Thoracic aorta (tissue), 2 donors: ENCODE measurements at places on chromosomes 12 and 14. TPM values are rescaled to one million over a fixed set of nuclear protein-coding genes. Genes with fewer than 3 reads are reported as not detected.

DNA sequence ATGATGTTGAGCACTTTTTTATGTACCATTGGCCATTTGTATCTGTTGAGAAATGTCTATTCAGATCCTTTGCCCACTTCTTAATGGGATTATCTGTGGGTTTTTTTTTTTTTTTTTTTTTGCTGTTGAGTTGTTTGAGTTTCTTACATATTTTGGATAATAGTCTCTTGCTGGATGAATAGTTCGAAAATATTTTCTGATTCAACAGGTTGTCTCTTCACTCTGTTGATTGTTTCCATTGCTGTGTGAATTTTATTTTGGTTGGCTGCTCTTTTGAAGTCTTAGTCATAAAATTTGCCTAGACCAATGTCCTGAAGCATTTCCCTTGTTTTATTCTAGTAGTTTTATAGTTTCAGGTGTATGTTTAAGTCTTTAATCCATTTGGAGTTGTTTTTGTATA lies 64.5 kb downstream of the CAND1 start:
- no peaks in the 10 kb centered on the region for H3K4me1 ChIP-seq
- no peak overlapping the region for H3K27ac ChIP-seq
- H3K36me3 ChIP-seq: no peaks in the 10 kb centered on the region
- H3K4me3 ChIP-seq: no peak overlapping the region

Gene FGF6
- not detected for total RNA-seq

- H3K27ac ChIP-seq: peak overlapping the region; percentile 81
- no peaks in the 10 kb centered on the region for H3K36me3 ChIP-seq
- H3K4me1 ChIP-seq: peaks cover 66% of the 10 kb centered on the region
- DNase-seq: no peak
- peak overlapping the region; percentile 69 for H3K4me3 ChIP-seq
Observed at GRCh38 chr12:124675881-124676713, 108.7 kb upstream of the NCOR2 start.

Gene GNB3
- 9.3 TPM for total RNA-seq

- H3K27ac ChIP-seq: peak overlapping the region; percentile 40
- no peaks in the 10 kb centered on the region for H3K27me3 ChIP-seq
- no peaks in the 10 kb centered on the region for H3K36me3 ChIP-seq
- H3K4me1 ChIP-seq: peaks cover 87% of the 10 kb centered on the region
- no peak overlapping the region for H3K4me3 ChIP-seq
Observed at GRCh38 chr14:76767681-76768656, 6.7 kb downstream of the VASH1 start.

Gene IKZF4
- total RNA-seq: 4.5 TPM

Gene DLK1
- total RNA-seq: not detected

Gene BCL11B
- 6.2 TPM for total RNA-seq

Gene SLCO1B1
- not detected for total RNA-seq

Gene NOS1
- 0.07 TPM for total RNA-seq

Gene FOXA1
- not detected for total RNA-seq

Gene KCNA1
- total RNA-seq: not detected

- no peak overlapping the region for H3K27ac ChIP-seq
- H3K4me3 ChIP-seq: no peak overlapping the region
- peaks cover 5% of the 10 kb centered on the region for H3K4me1 ChIP-seq
- no peak for DNase-seq
Observed at GRCh38 chr12:75738486-75738885, 227.1 kb upstream of the KRR1 start.

Gene KRT3
- not detected for total RNA-seq

Gene KSR2
- total RNA-seq: 0.07 TPM

GRCh38 chr14:59067127-59067894 lies 121.2 kb upstream of the DAAM1 start:
- H3K27ac ChIP-seq: no peak overlapping the region
- no peaks in the 10 kb centered on the region for H3K27me3 ChIP-seq
- no peak overlapping the region for H3K4me3 ChIP-seq
- H3K4me1 ChIP-seq: no peaks in the 10 kb centered on the region
- H3K36me3 ChIP-seq: no peaks in the 10 kb centered on the region

Gene SPTB
- 9.9 TPM for total RNA-seq

Gene ADSS1
- 87.3 TPM for total RNA-seq

DNA sequence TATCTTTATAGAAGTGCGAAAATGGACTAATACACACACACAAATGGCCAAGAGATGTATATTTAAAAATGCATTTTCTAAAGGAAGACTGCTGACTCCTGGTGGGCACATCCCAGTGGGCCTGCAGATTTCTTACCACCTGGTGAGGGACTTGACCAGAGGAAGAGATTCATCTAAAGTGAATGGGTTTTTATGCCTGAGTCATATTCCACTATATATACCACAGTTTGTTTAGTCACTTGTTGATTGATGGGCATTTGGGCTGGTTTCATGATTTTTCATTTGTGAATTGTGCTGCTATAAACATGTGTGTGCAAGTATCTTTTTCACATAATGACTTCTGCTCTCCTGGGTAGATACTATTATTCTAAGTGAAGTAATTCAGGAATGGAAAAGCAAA lies 277.3 kb downstream of the SLC16A7 start:
- no peaks in the 10 kb centered on the region for H3K4me1 ChIP-seq
- no peaks in the 10 kb centered on the region for H3K27me3 ChIP-seq
- H3K27ac ChIP-seq: no peak overlapping the region
- DNase-seq: no peak
- no peaks in the 10 kb centered on the region for H3K36me3 ChIP-seq
- no peak overlapping the region for H3K4me3 ChIP-seq

- H3K27ac ChIP-seq: no peak overlapping the region
- DNase-seq: no peak
- no peaks in the 10 kb centered on the region for H3K27me3 ChIP-seq
- no peak overlapping the region for H3K4me3 ChIP-seq
- no peaks in the 10 kb centered on the region for H3K4me1 ChIP-seq
- H3K36me3 ChIP-seq: no peaks in the 10 kb centered on the region
Observed at GRCh38 chr12:79371226-79371625, 319.5 kb downstream of the PAWR start.

- DNase-seq: no peak
- no peaks in the 10 kb centered on the region for H3K4me1 ChIP-seq
- no peak overlapping the region for H3K4me3 ChIP-seq
- H3K27ac ChIP-seq: no peak overlapping the region
Observed at GRCh38 chr12:64890873-64891468, 66.5 kb downstream of the TBC1D30 start.

Gene GON7
- 3.2 TPM for total RNA-seq

Gene GPRC5A
- 42.8 TPM for total RNA-seq

- H3K27ac ChIP-seq: no peak overlapping the region
- H3K27me3 ChIP-seq: no peaks in the 10 kb centered on the region
- H3K4me3 ChIP-seq: no peak overlapping the region
- H3K36me3 ChIP-seq: no peaks in the 10 kb centered on the region
Observed at GRCh38 chr12:89648211-89648930, 60.3 kb downstream of the ATP2B1 start.

GRCh38 chr14:62002642-62003041 lies 240.4 kb downstream of the SNAPC1 start:
- H3K4me3 ChIP-seq: no peak overlapping the region
- H3K36me3 ChIP-seq: no peaks in the 10 kb centered on the region
- no peaks in the 10 kb centered on the region for H3K4me1 ChIP-seq
- no peak overlapping the region for H3K27ac ChIP-seq

Gene AICDA
- not detected for total RNA-seq

Gene LRRK2
- 32.0 TPM for total RNA-seq

GRCh38 chr12:120849765-120850164 lies 54.4 kb downstream of the SPPL3 start:
- no peaks in the 10 kb centered on the region for H3K36me3 ChIP-seq
- H3K27ac ChIP-seq: peak overlapping the region; percentile 4
- no peaks in the 10 kb centered on the region for H3K27me3 ChIP-seq
- H3K4me1 ChIP-seq: peaks cover 59% of the 10 kb centered on the region
- DNase-seq: no peak
- no peak overlapping the region for H3K4me3 ChIP-seq

Gene SOS2
- total RNA-seq: 38.7 TPM

GRCh38 chr12:132462788-132463187 lies 27.2 kb upstream of the FBRSL1 start:
- H3K36me3 ChIP-seq: no peaks in the 10 kb centered on the region
- no peak overlapping the region for H3K4me3 ChIP-seq
- DNase-seq: no peak
- H3K27me3 ChIP-seq: peaks cover 5% of the 10 kb centered on the region
- no peak overlapping the region for H3K27ac ChIP-seq

DNA sequence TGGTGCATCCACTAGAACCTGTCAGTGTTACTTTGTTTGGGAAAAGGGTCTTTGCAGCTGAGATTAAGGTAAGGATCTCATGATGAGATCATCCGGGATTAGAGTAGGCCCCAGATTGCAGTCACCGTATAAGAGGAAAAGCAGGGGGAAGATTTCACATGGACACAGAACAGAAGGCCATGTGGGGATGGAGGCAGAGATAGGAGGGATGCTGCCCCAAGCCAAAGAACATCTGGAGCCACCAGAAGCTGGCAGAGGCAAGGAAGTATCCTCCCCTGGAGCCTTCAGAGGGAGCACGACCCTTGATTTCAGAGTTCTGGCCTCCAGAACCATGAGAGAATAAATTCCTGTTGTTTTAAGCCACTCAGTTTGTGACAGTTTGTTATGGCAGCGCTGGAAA lies 39.6 kb downstream of the CMKLR1 start:
- H3K4me1 ChIP-seq: peaks cover 16% of the 10 kb centered on the region
- DNase-seq: no peak
- no peaks in the 10 kb centered on the region for H3K27me3 ChIP-seq
- H3K36me3 ChIP-seq: no peaks in the 10 kb centered on the region
- no peak overlapping the region for H3K27ac ChIP-seq
- no peak overlapping the region for H3K4me3 ChIP-seq

GRCh38 chr12:4723226-4723625 lies 3.0 kb downstream of the GALNT8 start:
- no peaks in the 10 kb centered on the region for H3K36me3 ChIP-seq
- no peak for DNase-seq
- no peak overlapping the region for H3K27ac ChIP-seq
- H3K27me3 ChIP-seq: no peaks in the 10 kb centered on the region
- no peaks in the 10 kb centered on the region for H3K4me1 ChIP-seq

GRCh38 chr14:70803321-70804310 lies 5.7 kb downstream of the MAP3K9 start:
- no peak overlapping the region for H3K27ac ChIP-seq
- DNase-seq: no peak
- H3K27me3 ChIP-seq: peaks cover 11% of the 10 kb centered on the region
- no peaks in the 10 kb centered on the region for H3K36me3 ChIP-seq

Gene CLBA1
- total RNA-seq: 4.6 TPM

DNA sequence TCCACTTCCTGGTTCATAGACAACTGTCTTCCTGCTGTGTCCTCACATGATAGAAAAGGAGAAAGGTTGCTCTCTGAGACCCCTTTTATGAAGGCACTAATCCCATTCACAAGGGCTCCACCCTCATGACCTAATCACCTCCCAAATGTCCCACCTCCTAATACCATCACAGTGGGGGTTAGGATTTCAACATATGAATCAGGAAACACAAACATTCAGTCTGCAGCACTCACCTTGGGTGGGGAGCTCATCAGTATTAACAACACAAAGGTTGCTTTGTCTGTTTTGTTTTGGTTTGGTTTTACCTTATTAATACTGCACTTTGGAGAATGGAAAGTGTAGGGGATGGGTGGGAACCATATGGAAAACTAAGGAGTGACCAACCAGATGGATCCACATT lies 10.5 kb upstream of the SMCO2 start:
- DNase-seq: no peak
- no peaks in the 10 kb centered on the region for H3K27me3 ChIP-seq
- peaks cover 7% of the 10 kb centered on the region for H3K4me1 ChIP-seq
- H3K4me3 ChIP-seq: no peak overlapping the region
- H3K36me3 ChIP-seq: no peaks in the 10 kb centered on the region

DNA sequence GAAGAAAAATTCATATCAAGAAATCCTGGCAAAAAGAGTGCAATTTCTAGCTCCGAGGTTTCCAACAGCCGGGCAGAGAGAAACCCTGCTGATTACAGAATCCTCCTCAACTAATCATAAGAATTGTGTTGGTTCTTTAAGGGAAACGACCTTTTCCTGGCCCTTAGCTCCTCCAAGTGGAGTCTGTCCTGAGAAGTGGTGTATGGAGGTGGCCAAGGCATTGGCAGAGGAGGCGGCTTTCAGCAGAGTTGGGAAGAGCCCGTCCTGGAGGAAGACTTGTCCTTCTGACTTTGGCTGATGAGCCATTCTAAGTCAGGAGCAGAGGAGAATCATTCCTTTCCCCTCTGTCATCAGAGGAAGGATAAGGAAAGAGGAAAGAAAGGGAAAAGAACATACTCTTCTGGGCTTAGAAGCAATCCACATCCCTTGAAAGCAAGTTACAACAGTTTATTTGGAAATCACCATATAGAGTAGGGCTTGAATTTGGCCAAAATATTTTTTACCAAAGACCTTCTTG lies 46.5 kb upstream of the PTCSC3 start:
- no peak overlapping the region for H3K4me3 ChIP-seq
- no peaks in the 10 kb centered on the region for H3K4me1 ChIP-seq
- no peaks in the 10 kb centered on the region for H3K27me3 ChIP-seq

DNA sequence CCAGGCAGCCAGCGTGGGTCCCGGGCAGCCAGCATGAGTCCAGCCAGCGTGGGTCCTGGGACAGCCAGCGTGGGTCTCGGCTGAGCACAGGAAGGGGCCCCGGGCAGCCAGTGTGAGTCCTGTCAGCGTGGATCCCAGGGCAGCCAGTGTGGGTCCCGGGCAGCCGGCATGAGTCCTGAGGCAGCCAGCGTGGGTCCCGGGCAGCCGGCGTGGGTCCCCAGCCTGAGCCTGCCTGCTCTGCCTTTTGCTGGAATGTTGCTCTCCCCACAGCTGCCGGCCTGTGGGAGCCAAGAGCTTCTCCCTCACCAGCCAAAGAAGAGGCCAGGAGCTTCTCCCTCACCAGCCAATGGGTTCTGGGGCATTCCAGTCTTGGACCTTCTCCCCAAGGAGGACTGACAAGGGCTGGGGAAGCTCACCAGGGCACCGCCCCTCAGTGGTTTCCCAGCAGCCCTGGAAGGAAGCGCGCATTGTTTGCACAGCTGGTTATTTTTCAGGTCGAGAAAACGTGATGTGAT lies 15.0 kb upstream of the RFLNA start:
- DNase-seq: no peak
- no peaks in the 10 kb centered on the region for H3K27me3 ChIP-seq
- no peak overlapping the region for H3K4me3 ChIP-seq
- no peak overlapping the region for H3K27ac ChIP-seq

Gene TMEM121
- total RNA-seq: 2.6 TPM

Gene HAL
- total RNA-seq: not detected

DNA sequence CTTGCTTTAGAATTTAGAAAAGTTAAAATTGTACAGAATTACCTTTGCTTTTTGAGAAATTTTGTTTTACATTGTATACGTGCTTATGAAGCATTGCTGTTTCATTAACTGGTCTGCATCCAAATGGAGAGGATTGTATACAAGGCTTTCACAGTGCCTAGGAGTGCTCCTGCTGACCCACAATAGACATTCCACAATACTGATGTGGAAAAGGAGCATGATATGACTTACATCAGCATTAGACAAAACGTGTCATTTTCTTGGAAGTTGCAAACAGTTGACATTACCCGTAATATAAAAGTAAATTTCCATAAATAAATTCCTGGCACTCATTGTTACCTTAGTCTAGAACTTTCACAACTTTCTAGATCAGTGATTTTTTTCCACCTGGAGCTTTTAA lies 1.9 kb downstream of the PRKD1 start:
- peaks cover 35% of the 10 kb centered on the region for H3K4me1 ChIP-seq
- no peaks in the 10 kb centered on the region for H3K36me3 ChIP-seq
- no peaks in the 10 kb centered on the region for H3K27me3 ChIP-seq
- no peak for DNase-seq

GRCh38 chr12:14157088-14157747 lies 175.8 kb upstream of the GRIN2B start:
- H3K4me3 ChIP-seq: no peak overlapping the region
- no peaks in the 10 kb centered on the region for H3K27me3 ChIP-seq
- DNase-seq: no peak
- no peaks in the 10 kb centered on the region for H3K4me1 ChIP-seq

Gene CHST11
- total RNA-seq: 79.3 TPM

Gene C12orf50
- total RNA-seq: not detected
